ENCODE measurements at places on chromosomes 16 and 17.
A peak's percentile ranks its signal among the peaks of the same experiment; 100 is the strongest.

DNA sequence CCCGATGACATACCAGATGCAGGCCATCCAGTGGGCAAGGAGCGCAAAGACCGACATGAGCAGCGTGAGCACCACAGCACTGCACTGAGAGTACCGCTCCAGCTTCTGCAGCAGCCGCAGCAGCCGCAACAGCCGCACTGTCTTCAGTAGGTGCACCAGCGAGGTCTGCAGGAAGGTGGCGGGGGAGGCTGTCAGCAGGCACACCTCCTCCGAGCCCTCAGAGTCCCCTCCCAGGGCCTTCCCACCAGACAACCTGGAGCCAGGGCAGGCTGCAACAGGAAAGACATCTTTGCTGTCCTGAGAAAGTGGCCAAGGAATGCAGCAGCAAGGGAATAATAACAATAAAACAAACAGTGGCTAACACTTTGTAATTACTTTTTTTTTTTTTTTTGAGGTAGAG is 9.1 kb downstream of the KCNH4 start:
- DNase-seq: no peak

DNA sequence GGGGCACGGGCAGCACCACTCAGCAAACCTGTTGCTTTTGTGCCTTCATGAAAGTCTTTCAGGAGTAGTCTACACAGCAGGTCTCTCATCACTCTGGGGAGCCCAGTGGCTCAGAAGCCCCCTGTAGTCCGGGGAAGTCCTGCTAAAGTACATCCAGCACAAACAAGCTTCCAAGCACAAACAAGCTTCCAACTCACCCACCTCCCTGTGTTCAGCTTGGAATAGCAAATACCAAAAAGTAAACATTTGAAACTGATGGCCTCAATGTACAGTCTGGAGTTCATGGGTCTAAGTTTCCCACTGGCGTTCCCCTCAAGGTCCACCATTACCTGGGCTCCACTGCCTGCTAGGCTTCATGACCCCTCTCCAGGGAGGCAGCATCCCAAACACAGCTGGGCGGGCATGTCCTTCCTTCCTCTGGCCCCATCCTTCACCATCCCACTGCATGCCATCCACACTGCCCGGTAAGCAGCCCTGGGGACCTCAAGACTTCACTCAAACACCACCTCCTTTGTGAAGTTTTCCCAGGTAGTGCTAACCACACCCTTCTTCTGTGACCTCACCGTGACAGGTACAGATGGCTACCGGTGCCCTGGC is 62.8 kb upstream of the SIAH1 start:
- no peak for DNase-seq

- no peak for DNase-seq
These were observed 647.9 kb downstream of the MAF start for GRCh38 chr16:78952630-78953029.

GRCh38 chr17:7258731-7259554 is 3.3 kb downstream of the CLDN7 start:
- no peak for DNase-seq

DNA sequence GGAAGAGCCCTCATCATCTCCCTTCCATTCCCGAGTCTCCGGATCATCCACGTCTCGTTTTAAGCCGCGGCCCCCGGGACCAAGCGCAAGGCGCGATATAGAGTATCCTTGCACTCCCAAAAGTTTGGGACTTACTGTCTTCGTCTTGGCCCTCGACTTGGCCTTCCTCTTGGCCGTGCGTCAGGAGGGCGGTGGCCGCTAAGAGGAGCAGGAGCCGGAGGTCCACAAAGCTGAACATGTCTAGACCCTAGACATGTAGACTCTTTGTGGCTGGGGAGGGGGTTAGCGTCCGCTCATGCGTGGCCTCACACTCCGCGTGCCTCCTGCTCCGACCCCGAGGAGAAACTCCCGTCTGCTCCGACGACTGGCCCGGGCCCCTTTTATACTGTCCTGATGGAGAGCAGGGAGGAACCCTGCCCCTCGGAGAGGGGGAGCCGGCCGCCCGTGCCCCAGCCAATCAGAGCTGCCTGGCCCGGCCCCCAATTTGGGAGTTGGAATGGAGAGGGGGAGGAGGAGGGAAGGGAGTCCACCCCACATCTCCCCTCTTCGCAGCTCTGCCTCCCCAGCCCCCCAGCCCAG is at the start of gene COL1A1:
COL1A1 (minus strand) TSS at position 356 of the 579 bp plus-strand sequence; CDS start at position 238, 118 bp downstream.
- DNase-seq: no peak

- DNase-seq: no peak
These were observed 7.9 kb upstream of the IL17C start for GRCh38 chr16:88630433-88630832.

GRCh38 chr16:79609861-79610260 is 9.3 kb upstream of the MAF start:
- DNase-seq: no peak

- no peak for DNase-seq
These were observed 32.0 kb downstream of the GAS7 start for GRCh38 chr17:10166176-10166935.

DNA sequence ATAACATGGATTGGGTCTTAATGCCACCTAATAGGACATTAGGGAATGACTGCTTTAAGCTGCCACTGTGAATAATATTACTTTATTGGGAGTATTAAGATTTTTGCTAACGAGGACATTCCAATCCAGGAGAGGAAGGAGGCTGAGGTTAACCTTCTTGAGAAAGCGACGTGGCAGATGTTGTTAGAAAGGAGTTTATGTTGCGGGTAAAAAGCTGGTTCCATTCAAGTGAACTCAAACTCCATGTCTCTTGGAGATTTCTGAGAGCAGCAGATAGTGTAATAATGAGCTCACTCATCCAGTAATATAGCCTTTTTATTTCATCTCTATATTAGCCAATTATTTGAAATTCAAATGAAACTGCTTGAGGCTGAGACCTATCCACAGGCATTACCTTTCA is 75.5 kb downstream of the KNOP1 start:
- no peak for DNase-seq

- DNase-seq: no peak
These were observed 5.6 kb upstream of the XPO6 start for GRCh38 chr16:28217326-28217725.

DNA sequence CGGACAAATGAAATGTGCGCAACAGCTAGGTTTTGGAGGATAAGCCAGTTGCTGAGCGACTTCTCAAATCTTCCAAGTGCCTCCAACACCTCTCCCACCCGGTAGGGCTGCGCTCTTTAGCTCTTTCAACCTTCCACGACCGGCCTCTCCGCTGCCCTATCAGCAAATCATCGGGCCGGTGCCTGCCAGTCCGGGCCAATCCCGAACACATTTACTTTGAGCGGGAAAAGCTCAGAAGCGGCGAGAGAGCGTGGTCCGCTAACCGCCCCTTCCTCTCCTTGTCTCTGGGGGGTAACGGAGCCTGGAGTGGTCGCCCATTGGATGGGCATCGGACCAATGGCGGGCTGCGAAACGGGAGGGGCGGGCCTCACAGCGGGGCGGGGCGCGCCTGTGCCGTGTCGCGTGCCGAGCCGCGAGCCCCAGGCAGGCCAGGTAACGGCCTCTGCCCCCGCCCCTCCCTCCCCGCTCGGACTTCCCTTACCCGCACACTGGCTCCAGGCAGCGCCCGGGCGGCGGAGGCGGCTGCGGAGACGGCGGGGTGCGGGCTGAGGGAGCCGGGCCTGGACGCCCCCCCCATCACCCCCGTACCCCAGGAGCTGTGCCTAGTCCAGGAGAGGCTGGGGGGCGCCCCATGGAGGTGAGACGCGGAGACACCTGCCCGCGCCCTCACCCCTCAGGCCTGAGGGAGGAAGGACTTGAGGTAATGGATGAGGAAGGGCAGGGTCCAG is at the start of gene MEIOC:
MEIOC (plus strand) TSS at position 486 of the 728 bp plus-strand sequence; CDS start at position 632, 146 bp downstream.
- peak; percentile 4 for DNase-seq

GRCh38 chr17:50356892-50357510 is 11.1 kb downstream of the XYLT2 start:
- DNase-seq: no peak

GRCh38 chr17:59387351-59388068 is 56.1 kb downstream of the YPEL2 start:
- no peak for DNase-seq

DNA sequence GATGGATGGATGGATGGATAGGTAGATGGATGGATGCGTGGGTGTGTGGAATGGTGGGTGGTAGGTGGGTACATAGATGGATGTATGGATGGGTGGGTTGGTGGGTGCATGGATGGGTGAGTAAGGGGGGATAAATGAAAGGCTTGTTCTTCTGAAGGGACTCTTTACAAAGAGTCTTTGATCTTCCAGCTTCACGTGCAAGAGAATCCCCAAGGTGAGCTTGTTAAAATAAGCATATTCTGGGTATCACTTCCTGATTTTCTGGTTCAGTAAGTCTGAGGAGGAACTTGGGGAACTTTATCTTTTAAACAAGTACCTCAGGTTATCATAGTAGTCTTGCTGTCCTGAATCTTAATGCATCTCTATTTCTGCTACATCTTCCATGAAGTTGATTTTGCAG is 639.1 kb downstream of the MAF start:
- DNase-seq: no peak

GRCh38 chr16:12678983-12679382 is 124.7 kb downstream of the CPPED1 start:
- DNase-seq: no peak

DNA sequence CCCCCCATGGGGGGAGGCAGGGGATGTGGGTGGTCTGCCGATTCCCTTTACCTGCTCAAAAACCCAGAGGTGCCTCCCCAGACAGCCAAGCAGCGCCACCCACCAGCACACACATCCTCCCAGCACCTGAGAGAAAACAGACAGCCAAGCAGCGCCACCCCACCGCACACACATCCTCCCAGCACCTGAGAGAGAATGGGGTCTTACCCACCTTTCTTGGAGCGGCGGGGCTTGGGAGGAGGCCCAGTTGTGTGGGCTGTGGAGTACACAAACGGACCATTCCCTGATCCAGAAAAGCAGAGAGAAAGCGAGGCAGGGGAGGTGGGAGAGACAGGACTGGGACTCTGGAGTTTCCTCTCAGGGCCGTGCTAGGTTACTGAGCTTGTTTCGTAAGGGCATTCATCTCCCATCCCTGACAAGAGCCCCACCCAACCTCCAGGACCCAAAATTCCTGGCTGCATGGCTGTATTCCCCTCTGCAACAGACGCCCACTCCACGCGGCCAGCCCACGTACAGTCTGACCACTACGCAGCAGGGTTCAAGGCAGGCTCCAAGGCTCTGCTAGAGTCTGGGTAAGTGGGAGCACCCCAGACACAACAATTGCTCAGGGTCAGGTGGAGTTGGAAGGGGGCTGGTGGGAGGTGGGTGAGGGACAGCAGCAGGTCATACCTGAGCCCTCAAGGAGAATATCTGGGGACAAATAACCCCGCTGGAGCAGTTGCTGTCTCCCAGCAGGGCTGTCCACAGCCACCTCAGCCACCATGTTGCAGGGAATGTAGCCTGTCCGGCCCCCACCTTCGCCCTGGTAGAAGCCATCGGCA is 22.3 kb downstream of the TSPOAP1 start:
- DNase-seq: no peak

GRCh38 chr16:69513180-69513966 is 52.4 kb upstream of the NFAT5 start:
- DNase-seq: no peak

DNA sequence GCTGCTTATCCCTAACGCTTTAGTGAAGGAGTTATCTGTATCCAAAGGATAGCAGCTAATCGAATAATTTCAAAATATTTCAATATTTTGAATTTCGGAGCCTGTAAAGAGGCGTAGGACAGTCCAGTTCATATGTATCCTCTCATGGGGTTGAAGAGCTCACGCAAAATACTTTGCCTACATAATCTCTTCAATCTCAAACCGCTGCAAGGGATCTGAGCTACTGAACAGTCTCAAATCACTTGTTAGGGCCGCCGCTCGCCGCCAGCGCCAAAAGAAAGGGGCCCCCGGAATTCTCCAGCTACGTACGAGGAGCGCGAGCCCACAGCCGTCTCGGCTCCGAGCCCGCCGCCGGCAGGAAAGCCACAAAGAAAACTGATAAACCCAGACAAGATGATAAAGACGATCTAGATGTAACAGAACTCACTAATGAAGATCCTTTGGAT is 601 bp upstream of the RFWD3 start:
- DNase-seq: peak; percentile 17

GRCh38 chr16:53207810-53208752 is 153.3 kb downstream of the CHD9 start:
- no peak for DNase-seq

- no peak for DNase-seq
These were observed 107.6 kb downstream of the ZNF423 start for GRCh38 chr16:49748322-49748721.

GRCh38 chr17:47946929-47947397 is 5.6 kb downstream of the PNPO start:
- peak; percentile 51 for DNase-seq

GRCh38 chr16:10180042-10180770 is 2.0 kb downstream of the GRIN2A start:
- no peak for DNase-seq

GRCh38 chr17:65914784-65915342 is 277.1 kb downstream of the CEP112 start:
- no peak for DNase-seq

DNA sequence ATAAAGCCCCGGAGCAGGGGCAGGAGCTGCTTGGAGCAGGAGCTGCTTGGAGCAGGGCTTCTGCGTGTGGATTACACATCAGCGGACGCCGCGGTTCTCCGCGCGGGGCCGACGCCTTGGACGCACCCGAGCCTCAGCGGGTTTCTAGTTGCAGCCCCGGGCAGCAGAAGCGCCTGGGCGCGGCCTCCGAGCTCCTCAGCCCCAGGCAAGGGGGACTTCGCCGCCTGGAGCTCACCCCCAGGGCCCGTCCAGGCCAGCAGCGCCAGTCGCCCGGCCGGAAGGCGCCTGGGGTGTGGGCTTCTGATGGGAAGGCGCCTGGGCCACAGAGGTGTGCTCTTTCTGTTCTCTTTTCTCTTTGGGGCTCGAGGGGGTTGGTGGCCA is 6.3 kb downstream of the FOXF1 start:
- no peak for DNase-seq

DNA sequence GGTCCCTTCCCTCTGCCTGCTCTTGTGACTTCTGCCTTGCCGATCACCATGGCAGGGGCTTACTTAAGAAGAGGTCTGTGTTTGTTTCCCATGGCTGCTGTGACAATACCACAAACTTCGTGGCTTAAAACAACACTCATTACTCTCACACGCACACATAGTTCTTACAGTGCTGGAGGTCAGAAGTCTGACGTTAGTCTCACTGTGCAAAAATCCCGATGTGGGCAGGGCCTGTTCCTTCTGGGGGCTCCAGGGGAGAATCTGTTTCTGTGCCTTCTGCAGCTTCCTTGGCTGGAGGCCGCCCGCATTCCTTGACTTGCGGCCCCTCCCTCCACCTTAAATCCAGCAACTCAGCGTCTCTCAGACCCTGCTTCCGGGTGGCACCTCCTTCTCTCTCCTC is 249.2 kb upstream of the GSE1 start:
- DNase-seq: no peak

Data from central memory CD4-positive, alpha-beta T cell (primary cell).